Right kidney (tissue), 9 donors: ENCODE measurements at places on chromosomes 12 and 14.

GRCh38 chr12:4975574-4975973 is 65.9 kb downstream of the KCNA1 start:
- no peak for DNase-seq

DNA sequence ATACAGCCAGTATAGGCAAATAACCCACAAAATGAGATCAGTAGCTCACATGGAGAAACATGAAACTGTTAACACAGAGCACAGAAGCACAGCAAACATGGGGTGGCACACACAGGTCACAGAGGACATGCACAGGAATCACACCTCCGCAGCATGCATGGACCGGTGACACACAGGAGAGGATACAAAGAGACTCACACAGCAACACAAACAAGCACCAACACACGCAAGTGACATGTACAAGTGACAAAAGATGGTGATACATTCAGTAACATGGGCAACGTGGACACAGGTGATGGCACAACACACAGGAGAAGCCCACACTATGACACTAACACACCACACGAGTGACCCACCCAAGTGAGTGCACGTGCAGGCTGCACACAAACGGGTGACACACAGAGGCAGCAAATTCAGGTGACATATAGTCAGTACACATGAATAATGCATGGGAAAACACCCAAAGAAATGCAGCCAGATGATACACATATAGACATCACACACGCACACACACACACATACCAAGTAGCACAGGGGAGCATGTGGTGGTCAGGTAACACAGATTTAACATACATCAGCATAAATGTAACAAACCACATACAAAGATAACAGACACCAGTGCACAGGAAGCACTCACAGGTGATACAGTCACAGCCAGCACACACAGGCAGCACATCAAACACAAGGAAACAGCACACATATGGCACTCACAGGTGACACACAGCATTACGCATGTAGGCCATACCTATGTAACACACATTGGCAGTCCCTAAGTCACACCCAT is 216.0 kb upstream of the SFSWAP start:
- no peak for DNase-seq

- peak; percentile 61 for DNase-seq
Measured at GRCh38 chr12:57888409-57889157, 42.1 kb upstream of the CTDSP2 start.

GRCh38 chr14:100363053-100363452 is 39.9 kb downstream of the SLC25A47 start:
- DNase-seq = no peak

- DNase-seq = no peak
Measured at GRCh38 chr12:131389054-131390013, 321.6 kb upstream of the SFSWAP start.

- DNase-seq = no peak
Measured at GRCh38 chr14:51185180-51185579, 54.9 kb upstream of the TMX1 start.

DNA sequence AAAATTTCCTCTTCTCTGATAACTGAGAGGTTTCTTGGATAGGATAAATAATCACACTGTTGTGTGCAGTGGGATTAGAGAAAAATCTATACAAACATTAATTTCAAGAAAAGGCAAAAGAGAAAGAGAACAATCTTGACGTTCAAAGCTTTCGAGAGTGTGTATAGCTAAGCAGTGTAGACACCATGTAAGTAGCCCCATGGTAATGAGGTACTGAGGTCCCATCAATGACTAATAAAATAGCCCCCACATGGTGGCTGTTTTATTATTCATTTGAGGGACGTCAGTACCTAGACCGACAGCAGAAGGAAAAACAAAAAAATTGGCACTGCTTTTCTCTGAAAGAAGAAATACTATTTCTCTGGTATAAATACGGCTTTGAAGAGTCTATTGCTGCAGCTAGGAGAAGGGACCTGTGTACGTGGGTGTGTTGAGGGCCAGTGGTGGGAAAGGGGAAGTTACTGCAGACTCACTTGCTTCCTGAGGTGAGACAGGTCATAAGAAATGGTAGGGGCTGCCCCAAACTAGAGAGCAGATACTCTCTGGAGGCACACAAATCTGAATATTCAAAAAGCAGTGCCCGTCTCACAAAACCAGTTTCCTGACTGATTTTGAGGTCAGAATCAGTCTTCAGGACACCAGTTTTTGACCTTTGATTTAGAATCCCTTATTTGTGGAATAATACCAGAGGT is 339.8 kb downstream of the EMP1 start:
- no peak for DNase-seq

DNA sequence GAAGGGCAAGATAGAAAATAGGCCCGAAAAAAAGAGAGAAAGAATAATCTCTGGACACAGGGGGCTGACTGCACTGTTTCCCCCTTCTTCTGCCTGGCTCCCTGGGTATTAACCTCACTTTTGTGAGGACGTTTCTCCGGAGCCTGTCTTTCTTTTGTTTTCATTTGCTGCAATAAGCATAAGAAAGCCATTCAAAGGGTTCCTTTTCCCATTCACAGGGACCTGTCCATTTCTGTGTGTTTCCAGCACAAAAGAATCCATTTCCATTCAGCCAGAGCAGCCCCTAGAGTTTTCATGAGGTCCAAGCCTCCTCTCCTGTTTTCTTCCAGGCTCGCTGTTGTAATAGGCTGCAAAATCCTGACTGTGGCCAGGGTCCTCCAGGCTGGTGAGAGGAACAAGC is 16.8 kb downstream of the PLXNC1 start:
- DNase-seq = no peak

DNA sequence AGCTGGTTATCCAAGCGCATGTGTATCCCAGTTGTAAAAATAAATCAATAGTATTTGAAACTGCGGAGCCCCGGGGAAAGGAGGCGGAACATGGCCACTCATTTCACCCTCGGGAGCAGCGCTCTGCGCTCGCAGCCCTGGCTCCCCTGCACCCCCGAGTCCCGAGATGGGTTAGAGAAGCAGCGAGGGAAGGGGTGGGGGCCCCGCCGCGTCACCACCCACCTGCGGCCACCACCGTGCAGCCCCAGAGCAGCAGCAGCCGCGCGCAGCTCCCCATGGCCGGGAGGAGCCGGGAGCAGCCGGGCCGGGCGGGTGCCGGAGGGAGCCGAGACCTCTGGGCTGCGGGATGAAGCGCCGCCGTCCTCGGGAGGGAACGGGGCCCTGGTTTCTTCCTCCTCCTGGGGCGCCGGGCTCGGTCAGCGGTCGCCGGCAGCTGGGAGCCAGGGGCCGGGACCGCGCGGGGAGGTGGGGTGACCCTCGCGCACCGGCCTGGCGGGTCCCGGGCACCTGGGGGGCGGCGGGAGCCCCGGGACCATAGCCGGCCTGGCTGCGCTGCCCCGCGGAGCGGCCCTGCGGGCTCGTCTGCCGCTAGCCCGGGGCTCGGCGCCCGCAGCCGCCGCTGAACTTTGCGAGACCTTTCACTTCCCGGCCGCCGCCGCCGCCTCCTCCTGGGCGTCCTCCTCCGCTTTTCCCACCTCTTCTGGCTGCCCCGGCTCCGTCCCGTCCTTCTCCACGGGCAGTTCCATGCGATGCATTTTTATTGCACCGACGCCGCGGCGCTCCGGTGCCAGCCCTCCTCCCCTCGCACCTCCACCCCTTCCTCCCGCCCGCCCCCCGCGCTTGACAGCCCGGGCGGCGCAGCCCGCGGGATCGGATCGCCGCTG is at the start of gene NTN4:
NTN4 (minus strand) TSS at position 732 of the 884 bp plus-strand sequence; CDS start at position 277, 455 bp downstream.
- peak; percentile 82 for DNase-seq

DNA sequence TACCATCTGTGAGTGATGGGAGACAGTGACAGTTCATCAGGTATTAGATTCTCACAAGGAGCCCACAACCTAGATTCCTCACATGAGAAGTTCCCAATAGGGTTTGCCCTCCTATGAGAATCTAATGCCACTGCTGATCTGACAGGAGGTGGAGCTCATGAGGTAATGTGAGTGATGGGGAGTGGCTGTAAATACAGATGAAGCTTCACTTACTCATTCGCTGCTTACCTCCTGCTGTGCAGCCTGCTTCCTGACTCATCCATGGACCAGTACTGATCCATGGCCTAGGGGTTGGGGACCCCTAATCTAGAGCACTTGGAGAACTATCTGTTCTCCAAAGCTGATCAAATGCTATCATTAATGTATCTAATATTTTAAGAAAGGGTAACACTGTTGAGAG is 17.7 kb downstream of the CLEC2D start:
- no peak for DNase-seq

GRCh38 chr12:17661250-17661649 is 428.7 kb downstream of the RERGL start:
- no peak for DNase-seq

- no peak for DNase-seq
Measured at GRCh38 chr14:74913986-74914573, 9.0 kb downstream of the RPS6KL1 start.

DNA sequence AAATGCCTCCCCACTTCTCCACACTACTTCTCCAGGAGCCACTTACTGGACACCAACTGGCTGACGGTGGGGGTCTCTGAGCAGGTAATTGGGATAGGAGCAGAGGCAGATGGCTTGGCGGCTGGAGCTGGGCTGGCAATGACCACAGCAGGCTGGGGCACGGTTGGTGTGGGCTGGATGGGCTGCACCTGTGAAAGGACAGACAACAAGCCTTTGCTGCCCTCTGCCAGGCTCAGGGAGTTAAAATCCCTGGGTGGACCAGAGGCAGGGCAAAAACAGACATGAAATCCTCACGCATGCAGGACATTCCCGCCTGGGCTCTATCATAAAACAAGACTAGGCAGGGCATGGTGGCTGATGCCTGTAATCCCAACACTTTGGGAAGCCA is 19.3 kb upstream of the TFCP2 start:
- DNase-seq = no peak

GRCh38 chr12:104458694-104459367 is 2.1 kb downstream of the CHST11 start:
- peak; percentile 61 for DNase-seq

DNA sequence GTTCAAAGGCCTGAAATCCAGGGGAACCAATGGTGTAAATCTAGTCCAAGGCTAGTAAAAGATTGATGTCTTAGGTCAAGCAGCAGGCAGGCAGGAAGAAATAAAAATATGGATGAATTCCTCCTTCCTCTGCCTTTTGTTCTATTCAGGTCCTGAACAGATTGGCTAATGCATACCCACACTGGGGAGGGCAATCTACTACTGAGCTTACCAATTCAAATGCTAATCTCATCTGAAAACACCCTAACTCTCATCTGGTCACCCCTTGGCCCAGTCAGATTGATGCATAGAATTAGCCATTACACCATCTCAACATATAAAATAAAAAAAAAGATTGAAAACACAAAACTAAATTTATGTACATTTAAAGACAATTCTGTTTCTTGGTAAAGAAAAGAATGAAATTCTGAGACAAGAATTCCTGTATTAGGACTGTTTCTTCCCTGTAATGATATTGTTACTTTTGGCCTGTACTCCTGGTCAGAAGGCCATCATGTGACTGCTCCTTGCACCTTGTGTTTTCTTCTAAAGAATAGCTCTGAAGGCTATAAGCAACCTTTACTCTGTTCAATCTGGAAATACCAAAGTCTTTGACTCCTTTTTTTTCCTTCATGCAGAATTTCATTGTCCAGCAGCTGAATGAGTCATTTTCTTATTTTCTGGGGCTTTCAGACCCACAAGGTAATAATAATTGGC is 19.9 kb downstream of the CLEC6A start:
- DNase-seq = no peak

- no peak for DNase-seq
Measured at GRCh38 chr12:23066095-23066494, 441.1 kb downstream of the ETNK1 start.

DNA sequence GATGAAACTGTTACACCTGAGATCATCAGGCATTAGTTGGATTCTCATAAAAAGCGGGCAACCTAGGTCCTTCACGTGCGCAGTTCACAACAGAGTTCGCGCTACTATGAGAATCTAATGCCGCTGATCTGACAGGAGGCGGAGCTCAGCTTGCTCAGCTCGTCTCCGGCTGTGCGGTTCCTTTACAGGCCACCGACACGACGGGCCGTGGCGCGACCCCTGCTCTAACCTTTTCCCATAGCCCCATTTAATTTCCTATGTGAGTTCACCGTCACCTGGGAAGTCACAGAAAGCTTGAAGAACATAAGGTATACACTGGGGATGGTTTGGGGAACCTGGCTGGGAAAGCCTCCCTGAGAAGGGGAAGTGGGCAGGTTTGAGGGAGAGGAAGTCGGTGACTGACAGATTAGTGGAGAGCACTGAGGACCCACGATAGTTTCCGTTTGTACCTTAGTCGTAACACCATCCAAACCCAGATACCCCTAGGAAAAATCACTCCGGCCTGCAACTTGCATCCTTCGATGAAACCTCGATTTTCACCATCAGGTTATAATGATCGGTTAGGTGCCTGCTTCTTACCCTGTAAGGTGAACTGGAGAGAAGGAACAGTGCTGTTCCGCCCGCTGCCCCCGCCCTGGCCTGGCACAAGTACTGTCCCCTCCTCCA is 2.8 kb upstream of the AAAS start:
- DNase-seq = no peak
